RPMI8226 (cell line): ENCODE measurements at places on chromosomes 6 and 20.

DNA sequence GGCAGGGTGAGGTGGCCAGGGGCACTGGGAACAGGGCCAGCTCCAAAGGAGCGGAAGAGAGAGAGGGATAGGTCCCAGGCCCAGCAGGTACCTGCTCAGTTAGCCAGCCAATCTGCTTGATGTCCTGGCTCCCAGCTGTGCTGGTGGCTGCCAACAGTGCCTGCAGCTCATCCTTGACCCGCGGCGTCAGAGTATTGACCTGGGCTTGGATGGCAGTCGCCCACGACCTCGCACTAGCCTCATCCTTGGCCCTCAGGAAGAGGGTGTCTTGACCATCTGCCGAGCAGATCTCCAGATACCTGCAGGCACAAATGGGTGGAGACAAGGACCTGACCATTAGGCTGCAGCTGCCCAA, 11.1 kb upstream of the CDK5RAP1 start:
- DNase-seq, result no peak

- DNase-seq, result peak; percentile 15
Observed at GRCh38 chr20:58293453-58293852, 16.1 kb upstream of the RAB22A start.

GRCh38 chr20:32524829-32525501, 60.2 kb downstream of the NOL4L start:
- DNase-seq, result no peak

- no peak for DNase-seq
Observed at GRCh38 chr20:9583151-9583550, 68.8 kb downstream of the LAMP5 start.

GRCh38 chr6:79787626-79788025, 156.5 kb downstream of the SH3BGRL2 start:
- no peak for DNase-seq

DNA sequence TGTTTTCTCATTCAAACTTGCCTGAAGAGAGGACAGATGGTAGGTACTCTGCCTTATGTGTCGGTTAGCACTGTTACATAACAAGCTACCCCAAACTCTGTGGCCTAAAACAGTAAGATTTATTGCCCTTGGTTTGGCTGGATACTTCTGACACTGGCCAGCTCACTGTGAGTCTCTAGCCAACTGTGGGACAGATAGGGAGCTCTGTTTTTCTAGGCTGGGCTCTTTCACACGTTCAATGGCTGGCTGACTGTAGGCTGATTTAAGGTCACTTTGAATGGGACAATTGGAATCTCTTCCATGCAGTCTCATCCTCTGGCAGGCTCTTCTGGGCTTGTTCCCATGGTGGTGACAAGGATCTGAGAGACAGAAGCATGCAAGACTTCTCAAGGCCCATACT, 39.4 kb upstream of the JAG1 start:
- no peak for DNase-seq

DNA sequence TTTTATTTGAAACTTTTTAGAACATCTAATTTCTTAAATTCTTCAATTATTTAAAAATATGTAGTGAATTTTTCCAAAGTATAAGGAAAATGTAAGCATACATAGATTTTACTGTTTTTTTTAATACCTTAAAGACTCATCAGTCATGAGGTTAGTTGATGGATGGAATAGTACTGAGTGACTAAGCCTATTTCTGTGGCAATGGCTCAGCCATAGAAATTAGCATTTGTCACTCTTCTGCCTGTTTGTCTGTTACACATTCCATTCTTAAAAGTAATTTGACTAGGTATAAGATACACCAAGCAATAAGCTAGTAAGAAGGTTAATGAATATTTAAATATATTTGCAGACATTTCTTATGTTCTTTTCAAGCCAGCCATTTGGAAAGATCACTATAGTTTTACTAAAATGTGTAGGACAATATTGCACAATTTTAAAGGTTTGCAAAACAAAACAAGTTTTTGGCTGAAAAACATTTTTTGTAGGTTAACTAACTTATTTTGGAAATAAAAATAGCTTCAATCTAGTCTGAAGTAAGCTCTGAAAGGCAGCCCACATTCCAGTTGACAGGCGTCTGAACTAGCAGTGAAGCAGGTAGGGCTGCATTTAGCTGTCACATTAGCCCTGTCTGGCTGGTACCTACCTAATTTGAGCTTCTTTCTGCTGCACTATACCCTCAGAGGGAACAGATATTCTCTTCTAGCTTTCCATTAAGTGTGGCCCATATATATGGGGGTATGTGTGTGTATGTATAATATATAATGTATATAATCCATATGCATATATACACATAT, 385.7 kb downstream of the GRIK2 start:
- DNase-seq, result no peak

DNA sequence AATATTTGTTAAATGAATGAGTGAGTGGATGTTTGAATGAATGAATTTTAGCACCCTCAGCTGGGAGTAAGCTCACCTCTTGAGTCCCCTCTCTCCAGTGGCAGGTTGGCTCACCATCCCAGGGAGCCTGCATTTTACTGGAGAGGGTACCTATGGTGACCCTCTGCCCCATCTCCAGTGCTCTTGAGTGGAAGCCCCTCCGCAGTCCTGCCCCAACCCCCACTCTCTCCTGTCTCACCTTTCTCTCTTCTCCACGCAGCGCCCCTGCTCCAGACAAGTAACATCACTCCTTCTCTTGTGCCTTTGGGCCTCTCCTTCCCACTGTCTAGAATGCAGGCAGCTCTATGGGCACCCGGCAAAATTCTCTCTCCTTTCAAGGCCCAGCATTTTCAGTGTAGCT, 11.3 kb downstream of the TGM3 start:
- no peak for DNase-seq

DNA sequence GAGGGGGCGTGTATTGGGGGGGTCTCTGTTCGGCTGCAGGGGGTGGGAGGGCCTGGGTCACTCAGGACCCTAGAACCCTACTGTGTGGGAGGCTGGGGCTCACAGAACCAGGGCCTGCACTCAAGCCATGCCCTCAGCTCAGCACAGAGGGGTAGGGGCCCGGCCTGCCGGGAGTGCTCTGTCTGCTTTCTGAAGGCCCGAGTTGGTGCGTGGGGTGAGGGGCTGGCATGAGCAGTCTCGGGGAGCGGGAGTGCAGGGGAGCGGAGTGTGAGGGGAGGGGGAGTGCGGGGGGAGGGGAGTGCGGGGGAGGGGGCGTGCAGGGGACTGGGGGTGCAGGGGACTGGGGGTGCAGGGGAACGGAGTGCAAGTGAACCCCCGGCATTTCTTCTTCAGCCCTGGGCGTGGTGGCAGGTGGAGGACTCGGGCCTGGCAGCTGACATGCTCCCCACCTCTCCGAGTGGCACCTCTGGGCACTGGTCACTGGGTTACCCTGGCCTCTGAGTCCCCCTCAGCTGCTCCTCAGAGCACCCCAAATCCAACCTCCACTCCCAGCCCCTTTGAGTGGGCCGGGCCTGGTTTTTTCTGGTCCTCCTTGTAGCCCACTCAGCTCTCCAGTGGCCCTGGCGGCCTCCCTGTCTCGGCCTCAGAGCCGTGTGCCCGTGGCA, 1.0 kb downstream of the COL20A1 start:
- DNase-seq, result no peak

DNA sequence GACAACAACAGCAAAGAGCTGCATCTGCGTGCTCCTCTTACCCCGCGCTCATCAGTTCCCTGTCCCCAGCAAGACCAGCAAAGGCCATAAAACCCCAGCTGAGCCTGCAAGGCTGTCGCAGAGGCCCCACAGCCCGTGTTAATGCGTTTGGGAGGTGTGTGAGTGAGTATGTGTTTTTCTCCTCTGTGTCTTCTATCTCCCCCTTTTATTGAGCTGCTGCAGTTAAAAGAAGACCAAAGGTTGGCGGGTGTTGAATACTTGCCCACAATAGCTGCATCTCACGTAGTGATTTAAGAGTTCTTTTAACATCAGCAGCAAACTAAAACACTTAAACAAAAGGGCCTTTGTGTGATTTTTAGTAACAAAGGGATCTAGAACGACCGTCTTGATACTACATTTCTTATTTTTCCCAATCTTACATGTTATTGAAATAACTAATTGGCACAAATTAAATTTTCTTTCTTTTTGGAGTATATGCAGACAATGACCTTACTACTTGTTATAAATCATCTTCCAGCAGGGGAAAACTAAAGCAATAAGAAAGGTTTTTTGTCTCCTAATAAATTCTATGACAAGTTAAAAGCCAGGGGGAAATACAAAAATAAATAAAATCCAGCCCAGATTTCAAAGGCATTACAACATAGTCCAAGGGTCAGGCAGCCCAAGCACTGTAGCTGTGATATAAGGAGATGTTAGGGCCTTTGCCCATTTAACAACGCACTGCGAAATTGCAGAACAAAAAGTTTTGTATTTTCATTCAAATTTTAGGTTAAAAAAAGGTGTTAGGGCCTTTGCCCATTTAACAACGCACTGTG, 27.2 kb upstream of the CNKSR3 start:
- DNase-seq, result no peak

DNA sequence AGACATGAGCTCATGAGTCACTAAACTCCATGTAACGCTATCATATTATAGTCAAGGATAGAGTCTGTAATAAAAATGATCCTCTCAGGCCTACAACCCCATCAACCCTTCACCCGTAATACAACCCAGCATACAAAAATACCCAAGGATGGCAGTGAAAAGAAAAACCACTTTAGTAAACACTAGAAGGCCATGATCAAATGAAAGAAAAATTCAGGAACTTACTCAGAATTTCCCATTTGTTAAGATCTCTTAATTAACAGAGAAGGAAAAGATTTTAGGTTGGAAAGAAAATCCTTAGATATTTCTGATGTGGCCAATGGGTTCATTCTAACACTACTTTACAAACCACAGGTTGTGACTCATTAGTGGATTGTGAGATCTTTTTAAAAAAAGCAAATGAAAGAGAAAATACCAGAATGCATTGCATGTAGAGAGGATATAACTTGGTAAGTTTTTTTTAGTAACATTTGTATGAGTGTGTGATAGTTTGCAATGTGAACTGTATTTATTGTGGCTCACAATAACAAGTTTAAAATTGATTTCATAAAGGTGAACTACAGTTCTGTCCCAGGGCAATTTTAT, 8.0 kb upstream of the UBE2J1 start:
- DNase-seq, result no peak

DNA sequence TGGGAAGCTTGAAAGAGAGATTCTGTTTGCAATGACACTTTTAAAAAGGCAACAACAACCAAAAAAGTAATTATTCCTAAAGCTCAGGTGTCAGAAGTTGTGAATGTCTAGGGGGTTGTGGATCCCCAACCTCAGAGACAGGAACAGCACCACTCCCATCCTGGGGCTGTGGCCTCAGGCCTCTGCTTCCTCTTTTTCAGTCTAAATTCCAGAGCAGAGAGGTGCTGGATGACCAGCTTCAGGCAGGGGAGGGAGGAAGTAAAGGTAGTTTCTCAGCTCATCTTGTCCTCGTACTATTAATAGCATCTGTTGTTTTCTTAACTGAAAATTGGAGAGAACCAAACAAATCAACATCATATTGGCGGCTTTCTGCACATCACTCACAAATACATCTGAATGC, 8.3 kb downstream of the NT5E start:
- DNase-seq, result peak; percentile 49

DNA sequence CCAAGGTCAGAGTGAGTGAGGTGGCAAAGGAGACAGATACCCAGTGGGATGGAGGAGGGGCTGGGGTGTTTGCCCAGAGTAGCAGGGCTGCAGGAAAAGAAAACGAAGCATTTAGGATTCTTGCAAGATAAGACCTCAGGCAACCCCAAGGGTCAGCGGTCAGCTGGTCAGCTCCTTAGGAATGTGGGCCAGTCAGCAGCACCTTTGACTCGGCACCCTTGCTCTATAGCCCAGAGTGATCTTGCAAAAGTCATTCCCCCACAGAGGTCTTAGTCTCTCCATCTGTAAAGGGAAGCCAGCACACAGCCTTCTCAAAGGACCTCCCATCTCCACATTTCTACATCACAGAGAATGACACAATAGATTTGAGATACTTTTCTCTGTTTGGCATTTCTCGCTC, 56.7 kb downstream of the VEGFA start:
- no peak for DNase-seq

- peak; percentile 81 for DNase-seq
Observed at GRCh38 chr20:62804627-62805154, at the start of gene OGFR. Gene OGFR (plus strand): TSS chr20:62804835. CDS start chr20:62804860, 25 bp downstream.

DNA sequence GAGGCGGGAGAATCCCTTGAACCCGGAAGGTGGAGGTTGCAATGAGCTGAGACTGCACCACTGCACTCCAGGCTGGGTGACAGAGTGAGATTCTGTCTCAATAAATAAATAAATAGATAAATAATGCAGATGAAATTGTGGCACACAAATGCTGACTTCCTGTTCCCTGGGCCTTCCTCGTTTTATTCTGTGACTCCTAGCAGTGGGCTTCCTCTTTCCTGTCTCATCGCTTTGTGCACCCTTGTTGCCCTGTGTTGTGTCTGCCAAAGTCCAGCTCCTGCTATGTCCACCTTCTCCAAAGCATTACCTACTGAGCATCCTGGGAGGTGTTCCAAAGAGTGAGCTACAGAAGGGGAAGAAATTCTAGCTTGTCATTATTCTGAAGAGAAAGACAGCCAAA, 100.2 kb upstream of the TIAM2 start:
- DNase-seq, result no peak

GRCh38 chr6:16540804-16541752, 220.2 kb downstream of the ATXN1 start:
- no peak for DNase-seq

DNA sequence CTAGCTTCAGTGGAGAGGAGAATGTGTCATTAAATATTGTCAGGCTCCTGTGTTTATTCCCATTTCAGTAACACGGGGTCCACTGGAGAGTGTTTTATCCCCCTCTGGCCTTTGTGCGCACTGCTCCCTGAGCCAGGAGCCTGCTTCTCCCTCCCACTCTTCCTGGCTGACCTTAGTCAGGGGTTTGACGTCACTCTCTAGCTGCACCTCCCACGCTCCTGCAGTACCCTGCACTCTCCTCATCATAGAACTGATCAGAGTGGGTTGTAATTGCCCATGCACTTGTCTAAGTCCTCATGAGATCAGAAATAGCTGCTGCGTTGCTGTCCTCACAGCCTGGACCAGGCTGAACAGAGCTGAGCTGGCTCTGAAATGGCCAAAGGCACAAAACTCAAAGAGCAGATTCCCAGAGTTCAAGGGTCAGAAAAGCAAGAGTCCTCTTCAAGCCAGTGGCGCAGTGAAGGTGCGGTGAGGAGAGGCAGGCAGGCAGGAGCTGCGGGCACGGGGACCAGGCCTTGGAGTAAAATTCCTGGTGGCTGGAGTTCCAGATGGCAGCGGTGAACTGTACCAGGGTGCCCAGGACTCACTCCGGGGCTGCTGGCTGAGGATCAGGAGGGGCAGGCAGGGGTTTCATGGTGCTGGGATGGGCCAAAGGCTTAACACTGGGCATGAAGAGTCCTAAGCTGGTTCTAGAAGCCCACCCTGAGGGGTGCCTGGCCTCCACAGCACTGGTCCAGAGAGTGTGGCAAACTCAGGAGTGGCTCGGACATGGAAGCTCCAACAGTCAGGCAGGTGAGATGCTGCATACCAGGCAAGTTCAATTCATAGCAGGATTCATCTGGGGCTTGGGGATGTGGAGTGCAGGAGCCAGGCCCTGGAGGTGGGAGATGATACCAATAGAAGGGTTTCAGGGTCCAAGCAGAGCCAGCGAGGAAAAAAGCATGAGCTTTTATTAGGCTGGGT, 170.9 kb downstream of the SCP2D1 start:
- DNase-seq, result no peak
